ENCODE measurements at places on chromosomes 6 and 20.

DNA sequence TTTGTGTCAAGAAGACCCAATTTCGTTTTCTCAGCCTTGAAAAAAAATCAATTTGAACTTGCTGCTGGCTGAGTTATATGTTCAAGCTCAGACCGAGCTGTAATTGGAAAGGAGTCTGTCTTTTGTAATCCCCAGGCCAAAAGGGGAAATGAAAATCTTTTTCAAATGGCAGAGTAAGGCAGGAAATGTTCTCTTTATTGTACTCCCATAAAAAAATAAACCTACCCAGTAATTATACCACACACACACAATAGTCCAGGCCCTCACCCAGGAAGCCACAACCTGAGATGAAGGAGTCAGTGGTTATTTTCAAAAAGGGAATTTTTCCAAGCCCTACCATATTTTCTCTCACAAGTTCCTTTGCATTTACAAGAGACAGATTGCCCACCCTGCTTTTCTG lies 45.3 kb downstream of the CLIC5 start:
- no peak for DNase-seq

GRCh38 chr6:111087106-111087835 lies at the start of gene SLC16A10:
Gene SLC16A10 (plus strand): TSS chr6:111087503. CDS start chr6:111087753, 250 bp downstream.
- peak; percentile 65 for DNase-seq

- DNase-seq: no peak
Observed at GRCh38 chr6:33124525-33124901, 48.7 kb downstream of the HLA-DPB1 start.

DNA sequence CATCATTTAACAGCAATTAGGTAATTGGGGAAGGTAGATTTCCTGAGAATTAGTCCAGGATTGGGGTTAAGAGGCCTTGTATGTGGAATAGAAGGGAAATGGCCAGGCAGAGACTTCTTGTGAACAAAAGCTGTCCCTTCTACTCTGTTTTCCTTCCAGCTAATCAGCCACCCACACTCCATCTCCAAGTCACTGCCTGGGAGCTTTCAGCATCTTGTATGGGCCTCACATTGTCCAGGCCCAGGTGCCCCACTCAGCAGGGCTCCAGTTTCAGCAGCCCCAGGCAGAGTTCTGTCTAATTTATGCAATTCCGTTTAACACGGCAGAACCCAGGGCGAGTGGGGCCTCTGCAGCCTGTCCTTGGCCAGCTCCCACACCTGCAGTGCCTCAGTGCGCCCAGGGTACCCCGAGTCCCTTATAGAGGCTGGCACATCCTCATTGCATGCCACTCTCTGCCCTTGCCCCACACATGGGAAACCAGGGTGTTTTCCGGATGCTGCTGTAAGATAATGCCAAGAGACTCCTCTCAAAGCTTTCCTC lies 113.0 kb downstream of the EDN3 start:
- DNase-seq: no peak

- no peak for DNase-seq
Observed at GRCh38 chr20:33526769-33527168, 36.9 kb downstream of the CBFA2T2 start.

GRCh38 chr6:112560651-112561050 lies 213.5 kb downstream of the RFPL4B start:
- no peak for DNase-seq

- no peak for DNase-seq
Observed at GRCh38 chr6:118700531-118700930, 49.1 kb upstream of the CEP85L start.

DNA sequence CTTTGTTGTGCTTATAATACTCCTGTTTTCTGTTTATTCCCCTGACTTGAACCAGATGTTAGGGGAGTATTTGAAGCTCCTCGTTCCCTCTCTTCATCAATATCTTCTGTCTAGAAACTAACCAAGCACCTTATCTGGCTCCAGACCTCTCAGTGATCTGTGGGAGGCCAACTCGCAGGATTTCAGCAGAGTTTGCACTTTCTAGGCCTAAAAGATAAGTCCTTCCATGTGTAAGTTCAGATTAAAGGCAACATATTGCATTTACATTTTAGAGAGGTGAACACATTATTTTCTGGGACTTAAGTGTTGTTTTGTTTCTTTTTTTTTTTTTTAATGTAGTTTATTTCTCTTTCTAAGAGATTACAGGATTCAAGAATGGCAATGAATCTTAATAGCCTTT lies 139.4 kb upstream of the AKAP12 start:
- no peak for DNase-seq
